ENCODE measurements at places on chromosomes 12 and 14.

GRCh38 chr12:132491761-132492378 is 1.9 kb downstream of the FBRSL1 start:
- no peak for DNase-seq

GRCh38 chr12:97300891-97301290 is 161.7 kb upstream of the RMST start:
- no peak for DNase-seq

GRCh38 chr12:120800665-120801064 is 75.0 kb downstream of the ACADS start:
- no peak for DNase-seq

DNA sequence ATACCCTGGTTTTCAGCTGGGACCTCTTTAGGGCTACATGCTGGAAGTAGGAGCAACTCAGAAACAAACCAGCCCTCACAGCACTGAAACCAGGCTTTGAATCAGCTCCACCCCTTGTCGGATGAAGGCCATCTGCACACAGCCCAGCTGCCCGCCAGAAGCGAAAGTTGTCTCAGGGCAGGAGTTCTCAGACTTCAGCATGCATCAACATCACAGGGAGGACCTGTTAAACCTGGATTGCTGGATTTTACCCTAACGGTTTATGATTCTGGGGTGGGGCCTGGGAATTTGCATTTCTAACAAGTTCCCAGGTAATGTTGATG is 10.9 kb downstream of the SYNDIG1L start:
- no peak for DNase-seq

DNA sequence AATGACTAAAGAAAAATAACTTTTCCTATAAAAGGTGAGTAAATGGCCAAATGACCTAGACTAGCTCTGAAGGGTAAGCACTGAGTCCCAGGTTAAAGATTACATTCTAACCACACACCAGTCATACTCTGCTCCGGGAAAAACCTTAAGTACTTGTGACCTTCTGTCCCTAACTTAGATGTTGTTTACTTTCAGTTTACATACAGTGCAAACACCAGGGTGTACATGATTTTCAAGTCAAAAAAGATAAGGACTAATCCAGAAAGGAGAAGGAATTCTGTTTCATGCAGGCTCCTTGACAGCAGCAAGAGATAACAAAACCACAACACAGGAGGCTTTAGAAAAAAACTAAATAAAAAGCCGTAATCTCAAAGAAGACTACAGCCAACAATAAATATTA is 174.2 kb downstream of the PPM1H start:
- DNase-seq, result no peak

DNA sequence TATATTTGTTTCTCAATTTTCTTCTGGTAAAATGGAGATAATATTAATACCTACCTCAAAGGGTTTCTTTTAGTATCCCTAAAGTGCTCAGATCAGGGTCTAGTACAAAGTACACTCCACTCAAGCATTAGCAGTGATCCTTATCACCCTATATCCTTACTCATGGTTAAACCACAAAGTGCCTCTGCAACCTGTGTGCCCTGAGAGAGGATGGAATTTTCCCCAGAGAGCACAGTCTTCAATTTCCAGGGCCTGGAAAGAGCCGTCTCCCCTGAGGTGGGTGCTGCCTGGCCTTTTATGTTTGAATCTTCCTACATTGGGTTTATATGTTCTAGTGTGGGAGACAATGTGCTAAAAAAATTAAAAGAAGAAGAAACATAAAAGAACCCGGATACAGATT is 183.1 kb upstream of the FBXO33 start:
- no peak for DNase-seq

GRCh38 chr12:115155665-115156645 is 472.0 kb upstream of the TBX3 start:
- DNase-seq, result no peak

DNA sequence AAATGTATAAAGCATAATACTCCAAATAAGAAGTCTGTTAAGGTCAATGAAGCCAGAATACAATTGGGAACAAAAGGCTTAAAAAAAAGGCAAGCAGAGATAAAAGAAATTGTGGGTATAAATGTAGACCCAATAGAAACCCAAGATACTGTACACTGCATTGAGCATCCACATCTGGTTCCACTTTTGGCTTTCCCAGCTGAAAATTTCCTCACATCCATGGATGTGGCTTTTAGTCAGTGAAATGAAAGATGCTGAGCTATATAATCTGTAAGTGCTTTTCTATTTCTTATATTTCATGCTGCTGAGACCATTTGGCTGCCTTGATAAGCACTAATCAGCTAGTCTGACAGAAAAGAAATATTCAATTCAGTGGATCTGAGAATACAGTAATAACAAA is 83.5 kb downstream of the PTPRR start:
- no peak for DNase-seq

DNA sequence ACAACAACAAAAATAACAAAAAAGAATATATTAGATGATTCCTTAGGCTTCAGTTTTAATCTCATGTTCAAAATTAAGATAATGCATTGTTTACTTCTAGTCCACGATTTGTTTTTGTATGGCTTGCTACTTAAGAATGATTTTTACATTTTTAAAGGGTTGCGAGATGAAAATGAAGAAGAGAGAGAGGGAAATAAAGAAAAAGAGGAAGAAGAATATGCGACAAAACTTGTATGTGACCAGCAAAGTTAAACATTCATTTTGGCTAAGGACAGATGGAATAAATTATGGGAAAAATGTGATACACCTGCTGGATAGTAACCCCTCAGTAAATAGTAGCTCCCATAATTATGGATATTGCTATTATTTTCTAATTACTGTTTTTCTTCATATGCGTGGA is 1.2 kb upstream of the GIT2 start:
- DNase-seq, result no peak

DNA sequence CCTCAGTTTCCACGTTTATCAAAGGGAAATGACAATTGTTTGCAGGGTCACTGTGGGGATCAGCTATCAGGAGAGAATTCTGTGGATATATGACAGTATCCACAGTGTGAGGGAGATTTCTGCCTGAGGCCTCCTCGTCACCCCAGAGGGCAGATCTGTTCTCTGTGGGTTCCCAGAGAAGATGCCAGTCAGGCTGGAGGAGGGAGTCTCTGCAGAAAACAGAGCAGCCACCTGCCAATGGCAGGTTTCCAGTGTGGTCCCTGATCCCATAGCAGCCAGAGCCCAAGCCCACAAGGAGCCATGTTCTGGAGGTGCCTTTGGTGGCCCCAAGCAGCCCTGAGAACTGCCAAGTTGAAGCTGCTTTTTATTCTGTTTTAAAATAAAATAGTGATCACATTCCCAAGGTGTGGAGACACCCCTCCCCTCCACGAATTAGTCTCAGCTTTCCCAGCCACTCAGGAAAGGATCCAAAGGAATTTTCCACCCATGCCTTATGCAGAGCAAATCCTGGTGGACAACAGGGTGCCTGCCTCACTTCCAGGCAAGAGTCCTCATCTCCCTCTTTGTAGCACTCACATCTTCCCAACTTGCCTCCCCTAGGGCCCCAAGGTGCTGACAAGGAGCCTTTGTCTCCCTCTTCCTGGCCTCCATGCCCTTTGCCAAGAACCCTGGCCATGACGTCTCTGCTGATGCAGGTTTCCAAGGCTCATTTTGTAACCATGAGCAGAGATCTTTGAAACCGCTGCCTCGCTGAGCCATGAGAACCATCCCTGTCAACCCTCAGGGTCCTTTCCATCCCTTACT is 20.4 kb downstream of the CMKLR1 start:
- DNase-seq, result no peak

GRCh38 chr14:72709916-72710611 is 183.8 kb downstream of the DPF3 start:
- DNase-seq, result no peak

GRCh38 chr12:46357438-46358324 is 14.9 kb downstream of the SLC38A2 start:
- no peak for DNase-seq

- no peak for DNase-seq
Observed at GRCh38 chr12:117760990-117761389, 207.8 kb downstream of the KSR2 start.

DNA sequence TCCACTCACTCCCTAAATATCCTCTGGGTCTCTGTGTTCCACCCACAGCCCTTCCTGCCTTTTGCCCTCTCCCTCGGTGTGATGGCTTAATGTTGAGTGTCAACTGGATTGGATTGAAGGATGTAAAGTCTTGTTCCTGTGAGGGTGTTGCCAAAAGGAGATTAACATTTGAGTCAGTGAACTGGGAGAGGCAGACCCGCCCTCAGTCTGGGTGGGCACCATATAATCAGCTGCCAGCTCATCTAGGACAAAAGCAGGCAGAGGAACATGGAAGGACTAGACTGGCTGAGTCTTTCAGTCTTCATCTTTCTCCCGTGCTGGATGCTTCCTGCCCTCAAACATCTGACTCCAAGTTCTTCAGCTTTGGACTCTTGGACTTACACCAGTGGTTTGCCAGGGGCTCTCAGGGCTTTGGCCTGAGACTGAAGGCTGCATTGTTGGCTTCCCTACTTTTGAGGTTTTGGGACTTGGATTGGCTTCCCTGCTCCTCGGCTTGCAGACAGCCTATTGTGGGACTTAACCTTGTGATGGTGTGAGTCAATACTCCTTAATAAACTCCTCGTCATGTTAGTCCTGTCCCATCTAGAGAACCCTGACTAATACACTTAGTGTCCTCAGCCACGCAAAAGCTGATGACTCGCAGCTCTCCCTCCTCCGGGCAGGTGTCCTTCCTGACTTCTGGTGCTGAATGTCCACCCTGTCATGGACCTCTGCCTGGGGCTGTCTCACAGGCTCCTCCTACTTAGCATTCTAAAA is 5.9 kb downstream of the DGLUCY start:
- DNase-seq, result no peak

GRCh38 chr14:77542421-77543239 is 44.0 kb upstream of the ISM2 start:
- DNase-seq, result no peak

DNA sequence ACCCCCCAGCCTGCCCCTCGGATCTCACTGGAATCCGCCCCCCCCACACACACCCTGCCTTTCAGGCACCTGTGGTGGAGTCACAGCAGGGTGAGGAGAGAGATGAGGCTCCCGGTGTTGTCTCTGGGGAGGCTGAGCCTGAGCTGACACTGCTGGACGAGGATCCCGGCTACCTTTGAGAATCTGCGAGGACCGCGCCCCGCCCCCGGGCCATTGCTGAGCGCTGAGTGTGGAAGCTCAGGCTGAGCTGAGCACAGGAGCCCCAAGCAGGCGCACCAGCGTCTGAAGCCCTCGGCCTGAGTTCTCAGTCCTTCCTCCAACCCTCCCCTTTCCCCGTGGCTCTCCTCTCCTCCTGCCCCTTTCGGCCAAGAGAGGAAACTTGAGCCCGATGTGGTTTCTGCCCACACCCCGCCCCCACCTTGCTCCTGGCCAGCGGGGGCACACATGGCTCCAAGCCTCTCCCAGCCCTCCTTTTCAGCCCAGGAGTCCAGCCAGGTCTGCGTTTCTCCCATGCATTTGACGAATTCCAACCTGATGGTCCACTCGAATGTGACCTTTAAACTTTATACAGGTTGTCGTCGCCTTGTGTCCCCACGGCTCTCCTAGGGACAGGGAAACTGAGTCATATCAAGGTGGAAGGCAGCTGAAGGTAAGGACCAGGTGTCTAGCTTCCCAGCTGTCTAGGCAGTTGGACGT is at the start of gene NFE2:
Gene NFE2 (minus strand): TSS at position 284 of the 696 bp plus-strand sequence. CDS start 5,767 bp downstream, outside the sequence.
- no peak for DNase-seq
